Neural cell (in vitro differentiated cells): ENCODE measurements at places on chromosomes 2 and 18. TPM values are rescaled to one million over a fixed set of nuclear protein-coding genes. Genes with fewer than 3 reads are reported as not detected.

The C2orf92 gene
- 10.7 and 13.3 TPM in 2 replicates for polyA plus RNA-seq

The LHCGR gene
- polyA plus RNA-seq: not detected in 2 replicates

The MTX2 gene
- 99.0 and 128 TPM in 2 replicates for polyA plus RNA-seq

The ANKRD30BL gene
- polyA plus RNA-seq: not detected in 2 replicates

The TUBA4A gene
- polyA plus RNA-seq: 0.82 TPM in 1 of 2 replicates, not detected in the other

The ITGB6 gene
- polyA plus RNA-seq: 6.1 and 8.3 TPM in 2 replicates

The MC5R gene
- not detected in 2 replicates for polyA plus RNA-seq
